Effector CD4-positive, alpha-beta T cell (primary cell): ENCODE measurements at places on chromosomes 1 and 21.

DNA sequence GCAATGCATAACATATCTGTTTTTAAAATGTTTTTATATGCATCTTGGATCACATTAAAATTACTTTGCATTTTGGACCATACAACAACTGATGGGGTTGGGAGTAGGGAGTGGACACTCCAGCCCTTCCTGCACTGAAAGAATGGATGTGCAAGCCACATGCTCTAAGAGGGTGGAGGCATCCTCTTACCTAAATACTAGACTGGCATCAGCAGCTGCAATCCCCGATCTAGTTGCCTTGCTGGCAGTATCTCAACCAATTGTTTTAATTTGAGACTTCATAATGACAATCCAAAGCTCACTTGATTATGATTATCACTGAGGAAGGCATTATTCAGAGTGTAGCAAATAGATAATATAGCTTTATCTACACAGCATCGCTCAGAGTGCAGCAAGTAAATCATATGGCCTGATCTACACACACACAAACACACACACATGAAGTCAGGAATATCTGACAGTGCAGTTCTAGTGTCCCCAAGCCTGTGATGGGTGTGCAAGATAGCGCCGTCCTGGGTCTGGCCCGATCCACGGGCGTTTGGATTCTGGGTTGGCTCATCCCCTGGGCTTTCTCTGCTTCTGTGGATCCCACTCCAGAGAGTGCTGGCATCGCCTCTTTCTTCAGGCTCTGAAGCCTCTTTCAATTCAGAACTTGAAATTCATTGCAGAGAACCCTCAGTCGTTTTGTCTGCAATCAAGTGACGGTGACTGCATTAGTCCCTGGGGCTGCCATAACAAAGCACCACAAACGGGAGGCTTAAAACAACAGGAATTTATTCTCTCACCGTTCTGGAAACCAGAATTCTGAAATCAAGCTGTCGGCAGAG is 181.3 kb downstream of the ETS2 start:
- DNase-seq: no peak

- no peak for DNase-seq
Measured at GRCh38 chr1:94349853-94350252, 68.3 kb upstream of the ABCD3 start.

GRCh38 chr1:61480273-61480935 is 244.5 kb downstream of the TM2D1 start:
- no peak for DNase-seq

DNA sequence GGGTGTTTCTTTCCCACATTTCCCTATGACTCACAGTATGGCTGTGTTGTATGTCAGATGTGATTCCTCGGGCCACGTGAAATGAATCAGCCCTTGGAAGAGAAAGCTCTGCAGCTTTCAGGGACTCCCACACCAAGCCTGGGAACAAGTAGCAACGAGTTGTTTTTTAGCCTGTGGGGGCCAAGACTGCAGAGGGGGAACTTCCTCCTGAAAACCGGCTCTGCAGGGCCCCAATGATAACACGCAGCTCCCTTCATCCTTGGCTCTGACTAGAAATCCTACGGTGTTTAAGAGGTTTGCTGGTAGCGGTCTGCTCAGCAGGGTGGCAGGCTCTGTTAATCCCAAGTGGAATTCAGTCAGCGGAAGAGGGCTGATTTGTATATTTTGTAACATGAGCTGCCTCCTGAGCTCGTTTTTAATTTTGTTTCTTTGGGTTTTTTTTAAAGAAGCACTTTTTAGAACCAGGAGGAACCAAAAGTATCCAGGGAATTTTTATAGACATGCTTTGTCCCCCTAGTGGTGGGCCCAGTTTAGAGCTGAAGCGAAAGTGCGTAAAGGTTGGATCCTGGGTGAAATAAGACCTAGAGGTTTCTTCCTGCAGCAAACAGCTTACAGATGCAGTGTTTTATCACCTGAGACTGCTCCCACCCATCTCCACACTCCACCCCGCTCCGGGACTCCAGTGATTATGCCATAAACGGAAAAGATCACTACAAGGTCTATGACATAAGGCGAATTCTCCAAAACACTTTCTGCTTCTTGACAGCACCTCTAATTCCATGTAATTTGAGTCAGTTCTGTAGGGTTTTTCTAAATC is 48.8 kb downstream of the LAMC2 start:
- DNase-seq: no peak

GRCh38 chr1:186079084-186079684 is 295.9 kb downstream of the TPR start:
- no peak for DNase-seq
